NCI-H187 treated with DMSO at 0.1 percent for 48 hours (cell line): ENCODE measurements at places on chromosomes 11 and 22.

DNA sequence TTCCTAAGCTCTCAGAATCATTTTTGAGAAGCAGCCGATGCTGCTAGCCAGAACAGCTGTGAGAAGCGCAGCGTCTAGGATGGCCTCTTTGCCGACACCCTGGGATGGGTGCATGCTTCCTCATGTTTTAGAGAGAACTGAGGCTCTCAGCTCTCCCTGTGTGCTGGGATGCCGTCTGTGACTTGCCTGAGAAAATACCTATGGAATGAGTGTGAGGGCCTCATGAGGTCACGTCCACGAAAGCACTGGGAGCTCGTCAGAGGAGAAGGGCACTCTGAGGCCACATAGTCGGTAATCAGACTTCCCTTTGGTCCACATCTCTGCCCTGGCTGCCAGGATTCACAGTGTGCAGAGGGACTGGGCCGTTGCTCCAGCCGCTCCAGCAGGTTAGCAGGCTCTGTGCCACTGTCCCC, 54.7 kb downstream of the MICAL3 start:
- DNase-seq = no peak

GRCh38 chr11:133500936-133501335, 31.4 kb downstream of the OPCML start:
- DNase-seq = no peak

GRCh38 chr11:74620531-74620930, 28.1 kb downstream of the POLD3 start:
- DNase-seq = no peak

DNA sequence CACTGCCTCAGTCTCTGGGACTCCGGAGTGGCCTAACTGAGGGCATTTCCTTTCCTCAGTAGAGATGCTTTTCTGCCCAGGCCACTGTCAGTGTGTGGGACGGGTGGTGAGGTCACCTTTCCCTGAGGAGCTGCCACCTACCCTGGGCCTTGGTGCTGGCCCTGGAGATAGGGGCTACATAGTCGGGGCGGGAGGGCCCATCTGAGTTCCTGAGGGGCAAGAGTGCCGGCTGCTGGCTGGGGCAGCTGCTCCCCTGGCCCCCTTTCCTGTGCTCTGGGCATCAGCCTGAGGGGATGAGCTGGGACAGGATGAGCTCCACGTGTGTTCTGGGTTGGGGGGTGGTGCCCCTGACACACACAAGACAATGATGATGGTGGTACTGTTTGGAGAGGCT, 5.4 kb downstream of the KCNC1 start:
- DNase-seq = no peak

- DNase-seq = no peak
These were observed 87.1 kb upstream of the RAG2 start for GRCh38 chr11:36684840-36685801.

- no peak for DNase-seq
These were observed 30.4 kb downstream of the OPCML start for GRCh38 chr11:133501643-133502539.

- DNase-seq = no peak
These were observed 4.0 kb upstream of the SGSM1 start for GRCh38 chr22:24801901-24802465.

DNA sequence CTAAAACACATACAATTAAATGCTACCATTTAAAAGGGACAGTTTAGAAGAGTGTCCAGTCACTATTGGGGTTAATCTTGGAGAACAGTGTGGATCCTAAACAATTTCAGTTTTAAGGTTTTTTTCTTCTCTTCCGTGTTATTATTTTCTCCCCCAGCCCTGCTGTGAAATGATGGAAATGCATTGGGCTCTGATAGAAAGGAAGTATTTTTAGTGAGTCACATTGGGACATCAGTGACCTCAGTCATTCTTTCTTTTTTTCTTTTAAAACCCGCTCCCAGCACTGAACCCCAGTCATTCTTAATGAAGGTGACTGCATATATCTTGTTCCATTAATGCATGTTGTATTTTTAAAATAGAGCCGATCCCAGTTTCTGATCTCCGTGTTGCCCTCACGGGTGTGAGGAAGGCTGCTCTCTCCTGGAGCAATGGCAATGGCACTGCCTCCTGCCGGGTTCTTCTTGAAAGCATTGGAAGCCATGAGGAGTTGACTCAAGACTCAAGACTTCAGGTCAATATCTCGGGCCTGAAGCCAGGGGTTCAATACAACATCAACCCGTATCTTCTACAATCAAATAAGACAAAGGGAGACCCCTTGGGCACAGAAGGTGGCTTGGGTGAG, 93.2 kb upstream of the OR4B1 start:
- DNase-seq = no peak

- no peak for DNase-seq
These were observed 839.4 kb downstream of the OPCML start for GRCh38 chr11:132692891-132693290.

DNA sequence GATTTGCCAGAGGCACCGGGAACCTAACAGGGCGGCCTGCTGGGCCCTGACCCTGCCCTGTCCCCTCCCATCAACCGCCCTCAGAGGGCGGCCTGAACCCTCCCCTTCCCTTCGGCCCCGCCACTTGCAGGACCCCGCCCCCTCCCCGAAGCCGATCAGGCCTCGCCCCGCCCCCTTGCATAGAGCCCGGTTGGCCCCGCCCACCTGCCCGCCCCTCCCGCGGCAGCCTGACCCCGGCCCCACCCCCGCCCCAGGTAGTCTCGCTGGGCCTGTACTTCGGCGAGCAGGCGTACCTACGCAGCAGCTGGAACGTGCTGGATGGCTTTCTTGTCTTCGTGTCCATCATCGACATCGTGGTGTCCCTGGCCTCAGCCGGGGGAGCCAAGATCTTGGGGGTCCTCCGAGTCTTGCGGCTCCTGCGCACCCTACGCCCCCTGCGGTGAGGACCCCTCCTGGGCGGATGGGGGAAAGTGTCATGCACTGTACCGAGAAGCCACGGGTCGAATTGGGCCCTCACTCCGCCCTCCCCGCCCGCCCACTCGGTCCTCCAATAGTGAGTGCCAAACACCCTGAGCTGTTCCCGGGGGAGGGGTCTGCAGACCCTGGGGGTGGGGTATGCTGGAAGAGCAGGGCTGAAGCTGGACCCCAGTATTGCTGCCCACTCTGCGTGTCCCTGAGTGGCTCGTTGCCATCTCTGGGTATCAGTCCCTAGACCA, 94.1 kb downstream of the CACNA1I start:
- no peak for DNase-seq

- DNase-seq = no peak
These were observed 1.1 kb upstream of the RASSF10 start for GRCh38 chr11:13008061-13008435.

GRCh38 chr11:117192401-117192875, 6.7 kb upstream of the TAGLN start:
- DNase-seq = no peak

GRCh38 chr11:27571154-27571810, 64.7 kb upstream of the LIN7C start:
- no peak for DNase-seq

- no peak for DNase-seq
These were observed 29.8 kb downstream of the TBC1D22A start for GRCh38 chr22:46792061-46792796.

DNA sequence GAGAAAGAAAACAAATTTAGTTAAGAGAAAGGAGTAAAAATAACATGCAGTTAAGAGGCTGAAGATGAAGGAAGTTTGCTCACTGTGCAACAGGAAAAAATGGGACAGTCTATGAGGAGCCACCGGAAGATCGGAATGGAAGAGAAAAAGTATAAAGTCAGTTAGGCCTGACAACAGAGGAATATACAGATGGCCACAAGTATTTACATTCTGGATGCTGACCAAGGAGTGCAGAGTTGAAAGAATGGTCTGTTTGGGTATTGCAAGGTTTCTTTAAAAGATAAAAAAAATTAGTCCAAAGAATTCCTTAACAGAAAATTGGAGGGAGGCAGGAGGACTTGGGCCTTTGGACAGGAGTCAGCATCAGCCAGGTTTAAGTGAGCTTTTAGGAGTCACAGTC, 37.5 kb downstream of the RBFOX2 start:
- no peak for DNase-seq

- no peak for DNase-seq
These were observed 41.1 kb downstream of the GRAMD4 start for GRCh38 chr22:46661221-46661851.

DNA sequence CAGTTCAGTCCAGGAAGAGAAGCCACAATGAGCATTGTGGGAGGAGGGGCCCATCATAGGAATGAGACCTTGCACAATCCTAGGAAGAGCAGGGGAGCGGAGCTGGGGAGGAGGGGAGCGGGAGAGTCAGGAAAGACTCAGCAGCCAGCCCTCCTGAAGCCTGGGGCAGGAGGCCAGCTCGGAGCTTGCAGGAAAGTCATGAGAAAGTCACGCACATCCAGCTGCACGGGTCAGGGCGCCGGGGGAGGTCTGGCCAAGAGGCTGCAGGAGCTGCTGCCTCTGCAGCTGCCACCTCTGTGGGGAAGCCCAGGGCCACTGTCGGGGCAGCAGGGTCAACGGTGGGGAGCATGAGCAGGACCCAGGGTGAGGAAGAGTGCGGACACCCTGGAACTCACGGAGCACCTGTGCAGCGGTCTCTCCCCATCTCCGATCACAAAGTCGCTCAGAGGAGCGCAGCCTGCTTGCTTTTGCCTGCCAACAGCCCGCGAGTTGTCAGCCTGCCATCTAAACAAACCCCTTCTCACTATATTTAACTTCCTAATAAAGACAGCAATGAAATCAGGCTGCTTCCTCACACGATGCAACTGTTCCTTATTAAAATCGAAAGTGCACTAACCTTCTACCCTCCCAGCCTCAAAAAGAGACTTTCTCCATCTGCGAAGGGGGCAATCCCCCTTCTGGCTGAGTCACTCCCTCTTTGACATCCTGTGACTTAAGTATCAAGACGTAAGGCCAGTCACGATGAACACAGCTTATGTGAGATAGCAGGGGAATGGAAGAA, 52.9 kb upstream of the RTL6 start:
- DNase-seq = no peak
